ENCODE measurements at places on chromosomes 7 and 10.
A peak's percentile ranks its signal among the peaks of the same experiment; 100 is the strongest.

DNA sequence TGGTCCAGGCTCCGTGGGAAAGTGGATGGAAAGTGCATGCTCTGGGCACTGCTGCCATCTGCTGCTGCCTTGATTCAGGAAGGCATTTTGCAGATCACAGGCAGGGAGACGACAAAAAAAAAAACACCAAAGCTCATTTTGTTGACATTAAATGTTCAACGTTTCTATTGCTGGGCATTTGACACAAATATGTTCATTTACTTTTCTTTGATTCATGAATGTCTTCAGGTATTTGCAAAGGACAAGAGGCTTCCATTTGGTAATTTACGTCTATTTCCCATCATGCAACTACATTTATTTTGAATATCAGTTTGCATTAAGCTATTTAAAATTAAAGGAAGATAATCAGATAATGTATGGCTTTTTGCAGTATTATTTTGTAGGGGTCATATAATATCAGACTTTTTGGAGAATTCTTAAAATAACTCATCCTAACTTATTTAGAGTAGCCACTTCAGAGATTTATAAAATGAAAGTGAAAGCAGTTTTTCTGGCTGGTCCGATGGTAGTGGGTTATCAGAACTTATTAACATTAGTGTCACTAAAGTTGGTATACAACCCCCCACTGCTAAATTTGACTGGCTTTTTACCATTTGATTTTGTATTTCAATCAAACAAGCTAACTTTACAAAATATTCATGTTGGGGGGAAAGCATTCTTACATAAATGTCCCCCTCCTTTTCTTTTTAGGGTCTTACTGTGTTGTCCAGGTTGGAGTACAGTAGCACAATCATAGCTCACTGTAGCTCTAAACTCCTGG is 65.3 kb downstream of the PDIA4 start:
- peak; percentile 34 for DNase-seq

DNA sequence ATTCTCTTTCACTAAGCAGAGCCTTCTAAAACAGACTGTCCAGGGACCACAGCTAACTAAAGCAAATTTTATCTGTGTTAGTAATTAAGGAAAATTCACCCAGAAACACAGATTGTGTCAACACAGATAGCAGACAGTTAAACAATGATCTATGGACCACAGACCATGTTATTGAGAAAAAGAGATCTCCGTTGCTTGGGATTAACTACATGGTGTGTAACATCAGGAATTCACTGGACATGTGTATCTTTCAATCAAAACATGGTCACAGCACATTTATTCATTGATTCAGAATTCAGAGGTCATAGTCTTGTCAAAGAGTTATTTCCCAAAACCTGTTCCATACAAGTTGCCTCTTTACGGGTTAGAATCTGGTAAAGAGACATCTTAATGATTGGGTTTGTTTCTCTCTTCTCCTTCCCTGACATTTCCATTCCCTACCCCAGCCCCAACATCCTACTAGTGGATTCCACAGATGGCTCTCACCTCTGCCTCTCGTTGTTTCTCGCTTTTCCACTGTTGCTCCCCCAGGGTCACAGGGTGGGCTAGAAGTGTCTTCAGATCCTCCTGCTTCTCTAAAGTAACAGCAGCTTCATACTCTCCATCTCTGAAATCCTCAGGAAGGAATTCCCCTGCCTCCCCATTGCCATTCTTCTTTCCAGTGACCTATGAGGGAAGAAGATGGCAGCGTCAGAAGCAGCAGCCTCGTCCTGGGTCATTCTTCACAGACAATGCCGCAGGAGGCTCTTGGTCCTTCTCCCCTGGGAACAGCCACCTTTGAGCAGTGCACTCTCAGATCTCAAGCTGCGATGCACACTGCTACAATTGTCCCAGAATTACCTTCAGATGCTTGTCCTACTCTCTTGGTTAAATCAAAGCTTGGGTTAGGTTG is 958 bp downstream of the ANKRD1 start:
- no peak for DNase-seq

GRCh38 chr7:103025341-103025740 is 49.3 kb downstream of the FBXL13 start:
- DNase-seq = no peak

DNA sequence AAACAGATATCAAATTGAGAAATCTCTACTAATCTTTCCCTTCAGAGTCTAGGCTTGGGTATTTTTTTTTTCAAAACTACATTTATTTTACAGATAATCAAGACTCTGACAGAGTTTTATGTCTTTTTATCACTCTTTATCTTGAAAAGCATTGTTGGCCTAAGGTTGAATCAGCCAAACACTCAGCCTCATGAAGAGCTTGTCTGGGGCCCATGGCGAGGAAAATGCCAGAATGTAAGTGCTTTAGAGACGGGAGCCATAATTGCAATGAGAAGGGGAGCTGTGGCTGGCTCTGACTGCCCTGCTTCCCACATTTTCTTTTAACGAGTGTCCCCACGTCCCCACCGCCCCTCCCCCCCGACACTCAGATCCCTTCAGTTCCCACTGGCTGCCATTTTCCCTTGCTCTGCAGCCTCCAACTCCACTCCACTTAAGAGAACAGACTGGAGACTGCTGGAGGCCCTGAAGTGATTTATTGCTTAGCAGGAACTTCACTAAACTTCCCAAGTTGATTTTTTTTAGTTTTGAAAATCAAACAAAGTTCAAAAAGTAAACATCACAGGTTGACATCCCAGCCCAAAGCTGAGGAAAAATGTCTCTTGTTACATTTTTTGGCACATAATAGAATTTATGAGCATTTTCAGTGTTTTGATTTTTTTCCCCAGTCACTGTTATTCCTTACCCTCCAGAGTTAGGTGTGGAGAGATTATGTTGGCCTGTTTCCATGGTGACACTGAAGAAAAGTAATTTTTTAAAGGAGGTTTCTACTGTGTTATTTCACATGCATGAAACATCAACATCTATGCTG is 637.5 kb upstream of the GALNT17 start:
- DNase-seq = no peak

- DNase-seq = no peak
These were observed 109.2 kb upstream of the AGK start for GRCh38 chr7:141441837-141442627.

- DNase-seq = no peak
These were observed 19.6 kb upstream of the ADD3 start for GRCh38 chr10:109988212-109988596.

- no peak for DNase-seq
These were observed 185.7 kb upstream of the FZD8 start for GRCh38 chr10:35827783-35828182.

DNA sequence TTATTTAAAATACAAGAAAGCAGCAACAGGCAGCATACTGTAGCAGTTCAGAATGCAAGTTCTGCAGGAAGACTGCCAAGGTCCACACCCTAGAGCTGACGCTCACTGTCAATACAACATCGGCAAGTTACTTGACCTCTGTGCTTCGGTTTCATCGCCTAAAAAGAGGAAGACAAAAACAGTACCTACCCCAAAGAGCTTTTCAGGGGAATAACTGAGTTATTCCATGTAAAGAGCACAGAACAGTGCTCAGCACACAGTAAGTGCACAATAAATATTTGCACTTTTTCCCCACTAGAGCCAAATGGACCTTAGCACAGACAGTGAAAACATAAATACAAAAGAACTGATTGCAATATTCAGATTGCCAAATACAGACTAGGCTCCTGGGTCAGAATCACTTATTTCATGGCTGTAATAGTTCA is 88.6 kb downstream of the USP6NL start:
- DNase-seq = no peak

GRCh38 chr10:100148353-100149211 is 37.2 kb downstream of the ERLIN1 start:
- no peak for DNase-seq

DNA sequence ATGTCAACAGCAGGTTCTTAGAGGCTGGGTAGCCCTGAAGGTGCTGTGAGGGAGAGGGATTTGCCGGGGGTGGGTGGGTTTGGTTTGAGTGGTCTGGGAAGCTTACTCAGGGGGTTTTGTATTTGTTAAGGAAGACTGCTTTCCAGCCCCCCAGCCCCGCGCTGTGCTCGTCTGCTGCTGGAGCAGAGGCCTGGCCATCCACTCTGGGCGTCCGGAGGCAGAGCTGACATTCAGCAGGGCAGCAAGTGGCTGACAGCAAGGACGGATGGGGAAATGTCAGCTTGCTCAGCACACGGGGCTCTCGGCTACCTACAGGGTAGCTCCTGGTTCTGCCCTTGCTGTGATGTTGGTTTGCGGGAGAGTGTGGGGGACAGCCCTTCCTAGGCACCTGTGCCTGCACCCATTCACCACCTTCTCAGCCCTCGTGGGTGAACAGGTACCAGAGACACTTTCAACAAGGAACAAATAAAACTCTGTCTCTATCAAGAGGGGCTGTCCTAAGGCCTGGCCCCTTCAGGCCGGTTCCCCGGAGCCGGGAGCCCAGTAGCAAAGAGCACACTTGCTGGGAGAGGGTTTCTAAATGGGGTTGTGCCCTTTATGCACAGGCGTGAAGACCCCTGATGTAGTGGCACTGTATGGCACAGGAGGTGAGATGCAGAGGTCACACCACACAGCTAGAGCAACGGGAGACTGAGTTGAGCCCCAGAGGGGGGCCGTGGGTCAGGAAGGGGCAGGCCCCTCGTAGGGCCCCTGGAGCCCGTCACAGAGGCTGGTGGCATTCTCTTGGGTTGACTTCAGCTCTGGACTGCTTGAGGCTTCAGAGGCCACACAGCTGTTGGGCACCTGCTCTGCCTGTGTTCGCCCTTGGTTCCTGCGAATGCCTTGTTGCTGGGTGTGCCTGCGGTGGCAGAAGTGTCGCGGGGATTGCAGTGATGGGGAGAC is 72.2 kb upstream of the SHH start:
- DNase-seq = no peak

DNA sequence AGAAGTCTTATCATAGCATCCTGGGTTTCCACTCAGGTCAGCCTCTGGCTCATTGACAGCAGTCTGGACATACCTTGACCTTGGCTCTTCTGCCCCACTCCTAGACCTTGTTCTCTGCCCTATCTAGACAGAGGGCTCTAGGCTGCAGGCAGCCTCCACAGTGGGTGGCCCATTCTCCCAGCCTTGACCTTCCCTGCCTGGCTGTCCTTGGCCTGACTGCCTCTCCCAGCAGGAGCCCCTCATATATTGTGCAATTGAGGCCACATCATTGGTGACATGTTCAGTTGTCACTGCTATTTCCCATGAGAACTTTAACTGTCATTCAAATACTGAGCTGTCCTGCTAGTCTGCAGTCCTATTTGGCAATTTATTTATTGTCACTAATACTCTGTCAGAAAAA is 503.4 kb downstream of the PLXNA4 start:
- DNase-seq = no peak

- DNase-seq = no peak
These were observed 50.5 kb upstream of the COBL start for GRCh38 chr7:51366930-51367613.

DNA sequence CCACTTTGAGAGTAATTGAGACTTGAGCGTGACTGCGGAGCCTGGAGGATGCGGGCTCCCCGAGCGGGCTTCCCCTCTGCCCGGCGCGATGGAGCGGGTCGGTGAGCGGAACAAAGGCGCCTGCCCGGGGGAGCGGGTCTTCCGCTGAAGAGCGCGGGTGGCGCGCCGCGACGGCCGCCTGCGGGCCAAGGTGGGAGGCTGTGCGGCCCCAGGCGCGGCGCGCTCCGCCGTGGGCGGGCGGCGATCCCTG is at the start of gene GALNT17:
Gene GALNT17, plus strand, starts transcription at position 18 of the 250 bp plus-strand sequence.
- no peak for DNase-seq

Data from effector memory CD4-positive, alpha-beta T cell (primary cell).